ENCODE measurements at places on chromosomes 16 and 17.

- DNase-seq, result no peak
Observed at GRCh38 chr17:67696853-67697498, 20.8 kb upstream of the NOL11 start.

- no peak for DNase-seq
Observed at GRCh38 chr17:29566473-29567303, at the start of gene ABHD15. Gene ABHD15, minus strand, starts transcription at chr17:29567037. Its CDS starts 71 bp downstream, at chr17:29566966.

DNA sequence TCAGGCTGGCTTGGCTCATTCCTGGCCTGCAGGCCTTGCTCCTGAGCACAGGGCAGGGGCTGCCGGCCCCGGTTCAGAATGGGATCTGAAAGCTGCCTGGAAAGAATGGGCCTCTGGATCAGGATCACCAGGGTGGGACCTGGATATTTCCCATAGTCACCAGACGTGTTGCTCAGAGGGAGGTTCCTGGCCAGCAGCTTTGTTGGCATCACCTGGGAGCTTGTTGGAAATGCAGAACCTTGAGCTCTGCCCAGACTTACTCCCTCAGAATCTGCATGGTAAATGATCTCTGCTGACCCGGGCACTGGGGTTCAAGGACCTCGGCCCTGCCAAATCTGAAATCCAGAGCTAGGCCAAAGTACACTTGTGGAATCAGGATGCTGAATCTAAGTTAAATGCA is 29.5 kb upstream of the MED9 start:
- peak; percentile 77 for DNase-seq

DNA sequence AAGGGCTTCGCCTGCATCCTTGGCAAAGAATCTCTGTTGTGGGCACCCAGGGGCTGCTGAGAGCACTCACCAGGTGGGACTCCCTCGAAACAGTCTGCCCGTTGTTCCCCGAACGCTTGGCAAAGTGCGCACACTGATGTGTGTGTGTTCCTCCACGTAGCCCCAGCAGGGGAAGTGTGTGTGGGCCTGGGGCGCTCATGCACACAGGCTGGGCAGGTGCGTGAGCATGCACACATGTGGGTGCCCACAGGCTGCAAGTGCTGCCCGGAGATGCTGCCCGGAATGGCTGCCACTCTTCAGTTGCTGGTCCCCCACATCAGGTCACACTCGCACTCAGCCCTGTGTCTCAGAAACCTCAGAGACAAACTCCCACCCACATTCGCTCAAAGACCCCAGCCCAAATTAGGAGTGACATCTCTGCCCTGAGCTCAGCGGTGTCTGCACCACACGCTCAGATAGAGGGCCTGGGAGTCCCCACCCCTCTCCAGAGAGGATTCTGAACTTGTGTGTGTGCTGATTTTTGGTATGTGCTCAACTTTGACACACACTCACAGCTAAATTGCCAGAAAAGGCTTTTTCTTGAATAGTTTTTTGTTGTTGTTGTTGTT is 119.4 kb downstream of the MGAT5B start:
- no peak for DNase-seq

DNA sequence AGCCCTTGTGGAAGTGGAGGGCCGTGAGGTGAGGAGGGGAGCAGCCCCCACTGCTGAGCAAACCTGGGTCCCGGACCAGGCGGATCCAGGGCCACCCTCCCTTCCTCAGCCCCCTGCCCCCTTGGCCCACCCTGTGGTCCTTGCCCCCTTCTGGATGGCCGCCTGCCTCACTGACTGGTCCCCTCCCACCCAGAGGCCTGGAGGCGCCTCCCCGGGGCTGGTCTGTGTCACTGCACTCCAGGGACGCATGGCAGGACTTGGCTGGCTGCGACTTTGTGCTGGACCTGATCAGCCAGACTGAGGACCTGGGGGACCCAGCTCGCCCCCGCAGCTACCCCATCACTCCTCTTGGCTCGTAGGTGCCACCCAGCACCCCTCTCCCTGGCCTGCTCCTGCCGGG is 19.2 kb upstream of the SMIM5 start:
- DNase-seq, result no peak

GRCh38 chr17:21291357-21291756 is 6.8 kb downstream of the MAP2K3 start:
- DNase-seq, result peak; percentile 68

DNA sequence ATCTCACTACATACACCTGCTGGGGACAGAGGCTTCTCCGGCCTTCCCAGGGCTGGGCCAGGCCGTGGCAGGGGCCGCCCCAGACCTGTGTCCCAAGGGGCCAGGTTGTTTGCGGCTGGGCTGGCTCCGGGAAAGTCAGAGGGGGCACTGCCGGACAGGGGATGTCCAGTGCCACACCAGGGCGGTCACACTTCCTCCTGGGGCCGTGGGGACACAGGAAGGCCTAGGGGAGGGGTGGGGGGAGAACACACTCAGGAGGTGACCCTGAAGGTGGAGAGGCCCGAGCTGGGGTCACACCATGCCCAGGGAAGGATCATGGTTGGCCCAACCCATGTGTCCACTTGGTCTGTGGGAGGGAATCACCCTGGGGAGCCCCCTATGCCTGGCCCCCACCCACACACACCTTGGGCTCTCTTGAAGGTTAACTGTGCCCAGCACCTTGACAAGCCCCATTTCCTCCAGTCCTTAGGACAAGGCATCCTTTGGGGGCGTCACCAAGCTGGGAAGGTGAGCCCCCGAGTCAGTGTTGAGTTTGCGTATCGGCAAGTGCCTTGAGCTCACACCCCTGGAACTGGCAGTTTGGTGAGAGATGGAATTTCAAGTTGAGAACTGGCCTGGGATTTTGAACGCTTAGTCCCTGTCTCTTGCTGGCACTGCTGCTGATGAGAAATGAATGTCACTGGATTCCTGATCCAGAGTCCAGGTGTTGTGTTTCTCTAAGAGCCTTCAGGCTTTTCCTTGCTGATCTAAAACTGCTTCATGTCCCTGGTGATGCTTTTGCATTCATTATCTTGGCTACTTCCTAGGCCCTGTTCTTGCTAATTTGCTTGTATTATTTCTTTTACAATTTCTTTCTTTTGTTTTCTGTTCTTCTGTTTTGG is 7.7 kb upstream of the ACTG1 start:
- no peak for DNase-seq

DNA sequence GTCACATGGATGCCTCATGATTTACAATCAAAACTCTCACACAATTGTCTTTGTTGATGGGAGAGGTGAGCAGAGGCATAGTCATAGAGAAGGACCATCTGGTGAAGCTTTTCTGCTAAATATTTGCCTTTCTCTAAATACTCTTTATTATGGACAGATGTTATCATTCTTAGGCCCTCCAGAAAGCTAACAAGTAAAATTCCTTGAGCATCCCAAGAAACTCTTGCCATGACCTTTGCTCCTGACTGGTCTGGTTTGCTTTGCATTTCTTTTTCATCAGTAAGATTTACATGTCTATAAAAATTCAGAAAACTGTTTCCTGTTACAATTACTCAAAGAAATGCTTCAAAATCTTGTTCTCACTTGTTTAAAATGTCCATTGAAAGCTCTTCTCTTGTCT is 1336.6 kb upstream of the CDH8 start:
- no peak for DNase-seq

- no peak for DNase-seq
Observed at GRCh38 chr17:5662409-5663085, 78.2 kb upstream of the NLRP1 start.

- DNase-seq, result no peak
Observed at GRCh38 chr17:37698132-37698910, 46.5 kb downstream of the HNF1B start.

DNA sequence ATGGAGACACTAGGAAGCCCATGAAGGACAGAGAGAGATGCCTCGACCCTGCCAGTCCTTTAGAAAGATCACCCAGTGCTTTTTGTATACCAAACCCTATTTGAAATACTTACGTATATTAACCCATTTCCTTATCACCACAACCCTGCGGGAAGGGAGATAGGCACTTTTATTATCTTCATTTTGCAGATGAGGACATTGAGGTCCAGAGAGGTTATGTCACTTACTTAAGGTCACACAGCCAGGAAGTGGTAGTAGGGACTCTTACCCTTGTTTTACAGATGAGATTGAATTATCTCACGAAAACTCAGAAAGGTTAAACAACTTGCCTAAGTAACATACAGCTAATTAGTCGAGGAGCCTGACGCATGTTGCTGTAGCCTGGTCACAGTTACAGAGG is 38.2 kb downstream of the IL4R start:
- DNase-seq, result no peak

GRCh38 chr16:1072526-1073261 is at the start of gene SSTR5:
Gene SSTR5, plus strand, starts transcription at chr16:1072747. Its CDS starts 6,122 bp downstream, at chr16:1078869.
- no peak for DNase-seq

DNA sequence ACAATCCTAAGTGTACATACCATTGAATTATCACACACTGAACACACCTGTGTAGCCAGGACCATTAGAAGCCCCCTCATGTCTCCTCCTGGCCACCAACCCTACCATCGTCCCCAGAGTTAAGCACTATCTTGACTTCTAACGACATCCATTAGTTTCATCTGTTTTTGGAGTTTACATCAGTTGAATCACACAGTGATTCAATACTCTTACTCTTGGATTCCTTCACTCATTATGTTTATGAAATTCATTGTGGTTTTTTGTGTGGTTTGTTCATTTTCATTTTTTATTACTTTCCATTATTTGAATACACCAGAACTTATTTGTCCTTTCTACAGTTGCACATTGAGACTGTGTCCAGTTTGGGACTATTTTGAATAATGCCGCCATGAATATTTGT is 13.6 kb downstream of the DRC7 start:
- DNase-seq, result no peak

GRCh38 chr16:79215289-79215688 is 385.2 kb downstream of the MAF start:
- DNase-seq, result no peak

DNA sequence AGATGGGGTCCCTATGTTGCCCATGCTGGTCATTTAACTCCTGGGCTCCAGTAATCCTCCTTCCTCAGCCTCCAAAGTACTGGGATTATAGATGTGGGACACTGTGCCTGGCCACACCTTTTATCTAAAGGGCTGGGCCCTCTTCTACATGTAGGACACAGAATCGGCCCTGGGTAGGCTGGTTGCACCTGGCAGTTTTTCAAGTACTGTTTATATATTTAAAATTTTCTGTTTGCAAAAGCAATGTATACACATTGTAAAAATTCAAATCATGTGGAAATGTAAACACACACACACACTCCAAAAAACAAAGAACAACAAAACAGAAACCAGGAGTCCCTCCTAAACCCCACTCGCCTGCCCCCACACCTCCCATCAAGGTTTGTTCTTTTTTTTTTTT is 28.1 kb upstream of the SIAH1 start:
- no peak for DNase-seq

- DNase-seq, result no peak
Observed at GRCh38 chr16:12917246-12917645, 15.8 kb downstream of the SHISA9 start.

GRCh38 chr16:81489547-81490267 is 45.1 kb downstream of the CMIP start:
- no peak for DNase-seq

DNA sequence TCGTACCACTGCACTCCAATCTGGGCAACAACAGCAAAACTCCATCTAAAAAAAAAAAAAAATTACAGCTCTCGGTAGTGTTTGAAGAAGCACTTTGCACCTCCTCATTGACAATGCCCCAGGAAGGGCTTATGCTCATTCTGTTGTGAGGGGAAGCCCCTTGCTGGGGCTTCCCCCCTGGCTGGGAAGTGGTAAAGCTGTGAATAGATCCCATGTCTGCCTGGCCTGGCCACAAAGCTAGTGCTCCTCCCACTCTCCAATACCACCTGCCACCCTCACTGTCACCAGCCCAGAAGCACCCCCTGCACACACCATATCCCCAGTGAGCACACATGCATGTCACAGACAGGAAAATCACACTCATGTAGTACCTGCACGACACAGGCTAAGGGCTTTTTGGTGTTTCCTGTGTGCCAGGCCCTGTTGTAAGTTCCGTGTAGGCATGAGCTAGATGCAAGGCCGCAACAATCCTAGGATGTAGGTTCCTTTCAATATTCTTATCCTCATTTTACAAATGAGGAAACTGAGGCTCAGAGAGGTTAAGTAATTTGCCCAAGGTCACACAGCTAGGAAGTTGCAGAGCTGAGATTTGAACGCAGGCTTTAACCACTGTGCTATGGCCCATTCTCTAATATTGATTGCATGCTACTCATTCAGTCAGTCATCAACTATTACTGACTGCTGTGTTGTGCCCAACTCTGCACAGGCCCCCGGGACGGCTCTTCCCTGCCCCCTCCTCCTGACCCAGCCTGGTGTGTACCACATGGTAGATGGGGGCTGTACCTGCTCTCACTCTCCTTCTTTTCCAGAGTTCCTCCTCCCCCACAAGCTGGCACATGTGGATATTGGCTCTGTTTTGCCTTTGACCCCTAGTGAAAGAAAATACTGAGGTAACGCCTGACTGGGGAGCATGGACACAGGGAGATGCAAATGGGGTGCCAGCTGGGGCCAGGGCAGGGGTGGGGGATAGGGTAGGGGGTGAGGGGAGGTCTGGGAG is 11.9 kb upstream of the COL1A1 start:
- no peak for DNase-seq

DNA sequence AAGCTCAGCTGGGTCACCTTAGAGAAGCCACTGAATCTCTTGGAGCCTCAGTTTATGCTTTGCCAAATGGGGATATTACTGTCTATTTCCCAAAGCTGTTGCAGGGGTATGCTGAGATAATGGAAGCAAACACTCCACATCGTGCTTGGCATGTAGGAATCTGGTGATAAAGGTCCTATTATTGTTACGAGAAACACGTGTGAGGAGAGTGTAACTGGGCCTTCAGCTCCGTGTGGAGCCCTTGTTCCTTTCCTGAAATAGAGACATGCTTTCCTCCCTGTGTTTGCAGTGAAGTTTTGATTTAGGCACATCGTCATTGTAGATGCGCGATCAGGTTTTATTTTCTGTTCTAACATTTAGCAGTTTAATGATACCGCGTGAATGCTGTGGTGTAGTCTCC is 292.4 kb downstream of the CPPED1 start:
- DNase-seq, result no peak

- DNase-seq, result no peak
Observed at GRCh38 chr16:72999541-73000019, 48.3 kb downstream of the ZFHX3 start.

GRCh38 chr17:43431714-43432523 is 33.1 kb downstream of the ARL4D start:
- DNase-seq, result no peak

All from cerebellar cortex (tissue), 1 donor.